NCI-H1105 treated with DMSO at 0.1 percent for 48 hours (cell line): ENCODE measurements at places on chromosomes 3 and 15.

- DNase-seq, result peak; percentile 62
Measured at GRCh38 chr3:161409069-161409468, 37.8 kb upstream of the SPTSSB start.

GRCh38 chr3:82293867-82294266 is 532.4 kb upstream of the GBE1 start:
- no peak for DNase-seq

- DNase-seq, result no peak
Measured at GRCh38 chr3:43624619-43625305, 3.0 kb upstream of the ANO10 start.

GRCh38 chr15:67413770-67414390 is 107.1 kb upstream of the C15orf61 start:
- DNase-seq, result no peak

- DNase-seq, result peak; percentile 26
Measured at GRCh38 chr15:66751579-66751978, 49.5 kb downstream of the SMAD6 start.

DNA sequence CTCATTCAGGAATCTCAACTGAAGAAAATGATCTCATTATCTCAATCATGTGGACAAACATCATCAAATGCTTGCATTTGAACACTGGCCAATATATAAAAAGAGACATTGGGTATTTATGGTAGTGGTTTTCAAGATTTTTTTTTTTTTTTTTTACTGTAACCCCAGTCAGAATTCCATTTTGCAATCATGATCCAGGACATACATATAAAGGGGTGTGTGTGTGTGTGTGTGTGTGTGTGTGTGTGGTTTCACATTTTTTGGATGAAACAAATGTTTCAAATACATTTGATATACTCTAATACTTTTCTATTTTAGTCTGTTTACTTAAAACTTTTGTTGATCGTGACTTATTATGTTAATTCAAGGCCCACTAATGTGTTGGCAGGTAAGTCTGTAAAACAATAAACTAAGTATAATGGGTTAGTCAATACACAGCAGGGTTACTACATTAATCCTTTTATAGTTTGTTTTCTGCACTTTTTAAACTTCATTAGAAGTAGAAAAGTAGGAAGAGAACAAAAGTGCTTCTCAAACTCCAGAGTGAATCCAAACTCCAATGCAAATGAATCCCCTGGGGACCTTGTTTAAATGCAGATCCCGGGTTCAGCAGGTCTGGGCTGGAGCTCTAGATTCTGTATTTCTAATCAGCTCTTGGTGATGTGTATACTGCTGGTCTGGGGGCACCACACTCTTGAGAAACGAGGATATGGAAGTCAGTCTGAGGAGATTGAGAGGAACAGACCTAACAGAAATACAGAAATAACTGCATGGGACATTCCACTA is 17.6 kb downstream of the THRB start:
- DNase-seq, result peak; percentile 16

DNA sequence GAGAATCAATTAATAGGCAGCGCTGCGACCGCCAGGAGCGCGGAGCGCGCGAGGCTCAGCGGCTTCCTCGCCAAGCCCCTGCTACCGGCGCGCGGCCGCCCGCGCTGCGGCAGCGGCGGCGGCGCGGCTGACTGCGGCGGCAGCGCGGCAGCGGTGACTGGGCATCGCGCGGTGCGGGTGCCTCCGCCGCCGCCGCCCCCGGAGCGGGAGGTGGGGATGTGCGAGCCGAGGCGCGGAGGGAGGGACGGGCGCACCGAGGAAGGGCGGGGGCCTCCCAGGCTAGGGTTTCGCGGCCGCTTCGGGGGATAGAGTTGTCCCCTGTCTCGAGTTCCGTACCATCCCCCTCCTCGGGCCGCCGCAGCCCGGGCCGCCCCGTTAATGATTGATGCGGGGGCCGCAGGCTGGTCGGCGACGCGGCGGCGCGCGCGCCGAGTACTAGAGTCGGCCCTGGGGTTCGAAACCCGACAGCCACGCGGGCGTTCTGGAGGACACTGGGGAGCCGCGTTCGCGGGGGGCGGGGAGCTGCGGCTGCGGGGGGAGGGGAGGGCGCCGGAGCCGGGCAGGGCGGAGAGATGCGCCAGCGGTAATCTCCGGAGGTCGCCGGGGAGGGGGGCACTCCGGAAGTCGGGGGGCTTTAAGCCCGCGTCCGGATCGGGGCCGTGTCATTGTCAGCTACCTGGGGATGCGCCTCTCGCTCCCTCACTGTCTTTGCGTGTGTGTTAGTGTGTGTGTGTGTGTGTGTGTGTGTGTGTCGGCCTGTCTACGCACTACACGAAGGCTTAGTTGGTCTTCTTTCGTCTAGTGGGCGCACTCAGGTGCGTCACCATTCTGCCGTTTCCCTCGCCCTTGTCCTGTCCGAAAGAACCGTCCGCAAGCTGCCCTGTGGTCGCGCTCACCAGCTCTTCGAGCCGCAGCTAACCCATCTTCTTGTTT is at the start of gene PAQR9:
PAQR9 (minus strand) TSS at position 159 of the 933 bp plus-strand sequence. CDS start 338 bp downstream, outside the sequence.
- DNase-seq, result peak; percentile 82

GRCh38 chr3:114293838-114294535 is at the start of gene TIGIT:
TSS of gene TIGIT (plus strand) at chr3:114294028. CDS start at chr3:114294062, 34 bp downstream.
- DNase-seq, result no peak

- no peak for DNase-seq
Measured at GRCh38 chr3:158701420-158702065, 29.1 kb upstream of the LXN start.

DNA sequence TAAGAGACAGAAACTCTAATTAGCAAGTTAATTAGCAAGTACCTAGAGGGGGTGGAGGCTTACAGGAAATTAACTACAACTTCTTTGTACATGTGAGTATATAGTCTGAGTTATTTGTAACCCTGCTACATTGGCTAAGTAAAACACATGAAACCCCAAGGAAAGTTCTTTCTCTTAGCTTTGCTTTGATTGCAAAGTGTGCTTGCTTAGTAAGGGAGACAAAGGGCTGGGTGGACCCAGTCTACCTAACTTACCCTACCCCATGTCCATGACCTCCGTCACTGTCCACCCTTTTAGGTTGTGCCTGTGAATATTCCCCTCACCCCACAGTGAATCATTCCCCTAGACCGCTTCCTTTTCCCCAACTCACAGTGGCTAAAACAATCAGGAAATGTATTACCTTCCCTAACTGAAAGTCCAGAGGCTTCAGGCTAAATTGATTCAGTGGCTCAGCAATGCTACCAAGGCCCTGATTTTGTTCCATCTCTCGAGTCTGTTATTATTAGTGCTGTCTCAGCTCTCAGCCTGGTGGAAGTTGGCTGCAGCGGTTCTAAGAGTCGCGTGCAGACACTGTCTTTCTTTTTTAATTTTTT is 31.1 kb upstream of the RYR3 start:
- DNase-seq, result no peak

DNA sequence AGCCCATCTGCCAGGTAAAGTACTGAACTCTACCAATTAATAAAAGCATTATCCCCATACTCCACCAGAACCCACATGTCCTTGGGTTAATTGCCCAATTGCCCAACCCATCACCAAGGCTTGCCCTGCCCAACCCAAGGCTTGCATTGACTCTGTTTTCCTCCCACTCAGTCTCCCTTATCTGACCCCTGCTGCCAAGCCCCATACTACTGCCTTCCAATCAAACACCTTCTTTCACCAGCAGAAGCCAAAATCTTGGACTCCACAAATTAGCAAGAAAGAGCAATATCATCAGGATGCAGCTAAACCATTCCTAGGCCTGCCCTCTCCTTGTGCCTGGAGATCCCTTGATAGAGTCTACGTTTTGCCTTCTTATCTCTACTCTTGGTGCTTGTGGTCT is 602.9 kb downstream of the NTRK3 start:
- no peak for DNase-seq

- no peak for DNase-seq
Measured at GRCh38 chr3:114650808-114651207, 357.0 kb downstream of the TIGIT start.

GRCh38 chr15:65413760-65414144 is 9.0 kb downstream of the IGDCC4 start:
- DNase-seq, result no peak

- DNase-seq, result no peak
Measured at GRCh38 chr15:39625856-39626255, 45.0 kb downstream of the THBS1 start.

DNA sequence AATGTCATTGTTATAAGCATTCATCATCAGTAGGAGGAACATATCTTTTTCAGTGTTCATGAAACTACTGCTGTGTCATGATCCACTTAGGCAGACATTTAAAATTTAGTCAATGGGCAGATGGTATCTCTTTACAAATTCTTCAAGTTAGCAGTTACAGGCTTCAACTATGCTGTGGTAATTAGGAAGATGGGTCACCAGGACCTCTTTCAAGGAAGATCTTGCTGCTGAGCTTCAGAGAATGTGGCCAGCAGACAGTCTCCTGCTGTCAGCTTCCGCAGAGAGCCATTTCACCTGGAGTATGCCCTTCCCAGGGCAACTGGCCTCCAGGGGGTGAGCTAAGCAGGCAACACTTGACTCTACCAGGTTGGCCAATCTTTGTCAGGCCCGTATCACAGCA is 19.4 kb downstream of the IFT57 start:
- no peak for DNase-seq

GRCh38 chr3:142888481-142889211 is at the start of gene PCOLCE2:
TSS of gene PCOLCE2 (minus strand) at chr3:142889083. CDS start at chr3:142888896, 187 bp downstream.
- DNase-seq, result peak; percentile 81

- DNase-seq, result no peak
Measured at GRCh38 chr3:4888913-4889846, 90.1 kb upstream of the BHLHE40 start.

DNA sequence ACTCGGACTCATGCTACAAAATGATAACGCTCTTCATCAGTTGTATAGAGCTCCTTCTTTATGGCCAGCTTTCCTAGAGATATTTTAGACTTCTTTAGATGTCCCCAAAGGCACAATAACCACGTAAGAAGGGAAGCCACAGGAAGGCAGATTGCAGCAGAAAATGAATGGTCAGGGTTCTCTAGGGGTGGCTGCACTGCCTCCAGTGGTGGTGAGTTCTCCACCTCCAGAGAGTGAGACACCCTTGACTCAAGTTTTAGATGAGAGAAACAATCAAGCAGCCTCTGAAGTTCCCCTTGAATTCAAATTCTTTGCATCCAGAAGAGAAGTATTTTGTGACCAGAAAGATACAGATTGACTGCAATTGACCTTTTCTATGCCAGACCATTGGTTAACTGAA is 191.5 kb downstream of the TP63 start:
- no peak for DNase-seq

GRCh38 chr15:80234883-80235282 is 17.1 kb downstream of the CTXND1 start:
- DNase-seq, result no peak

DNA sequence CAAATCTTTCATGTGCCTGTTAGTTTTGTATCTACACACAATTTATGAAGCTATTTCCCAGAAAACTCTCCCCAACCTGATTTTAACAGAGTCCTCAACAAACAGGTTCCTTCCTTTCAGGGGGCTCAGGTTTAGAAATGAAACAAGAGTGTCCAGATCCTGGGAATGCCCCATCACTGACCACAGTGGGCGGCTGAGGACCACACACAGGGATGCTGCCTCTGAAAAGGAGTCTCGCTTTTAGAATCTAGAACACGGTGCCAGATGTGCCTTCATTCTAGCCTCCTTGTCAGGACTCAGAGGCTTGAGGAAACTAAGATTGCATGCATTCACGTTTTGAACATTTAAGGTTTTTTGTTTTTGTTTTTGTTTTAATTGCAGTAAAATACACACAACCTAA is 115.0 kb downstream of the FOXB1 start:
- DNase-seq, result no peak

- DNase-seq, result no peak
Measured at GRCh38 chr3:152557302-152557999, 277.5 kb upstream of the P2RY1 start.

DNA sequence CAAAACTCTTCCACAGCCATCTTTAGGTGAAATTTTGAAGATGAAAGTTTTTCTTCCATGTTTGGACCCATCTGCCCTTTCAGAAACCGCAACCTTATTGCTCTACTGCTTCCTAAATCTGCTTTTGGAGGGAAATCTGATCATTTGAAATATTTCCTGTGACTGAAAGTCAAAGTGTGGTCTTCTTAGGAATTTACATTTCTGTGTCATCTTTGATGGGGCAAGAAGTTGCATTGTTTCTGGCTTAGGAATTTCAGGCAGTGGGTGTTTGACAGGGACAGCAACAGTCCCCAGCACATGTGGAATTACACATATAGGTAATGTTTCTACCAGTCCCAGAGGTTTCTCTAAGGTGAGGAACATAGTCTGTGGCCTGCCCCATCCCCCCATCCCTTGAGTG is 5.3 kb upstream of the TYRO3 start:
- no peak for DNase-seq

DNA sequence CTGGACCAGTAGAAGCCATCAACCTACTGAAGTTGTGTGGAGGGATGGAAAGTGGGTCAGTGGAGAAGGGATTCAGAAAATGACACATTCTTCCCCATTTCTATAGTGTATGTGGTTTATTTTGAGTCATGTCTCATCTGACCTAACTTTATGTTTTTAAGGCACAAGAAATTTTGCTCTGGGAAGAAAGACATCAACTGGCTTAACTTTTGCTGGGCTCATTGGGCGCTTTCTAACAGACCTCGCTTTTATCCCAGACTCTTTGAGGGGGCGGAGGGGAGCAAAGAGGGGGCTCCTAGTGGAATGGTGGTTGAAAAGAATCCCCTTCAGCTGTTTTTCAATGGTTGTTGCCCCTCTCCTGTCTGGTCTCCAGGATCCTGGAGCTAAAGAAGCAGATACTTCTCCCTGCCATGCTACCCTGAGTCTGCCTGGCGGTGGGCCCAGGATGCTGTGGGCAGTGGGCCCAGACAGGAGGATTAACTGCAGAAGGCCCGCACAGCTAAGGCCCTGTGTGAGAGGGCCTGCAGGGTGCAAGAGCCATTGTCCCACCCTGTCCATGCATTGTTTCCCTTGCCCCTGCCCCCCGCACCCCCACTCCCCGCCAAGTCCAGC is 14.5 kb downstream of the CSRNP1 start:
- no peak for DNase-seq

DNA sequence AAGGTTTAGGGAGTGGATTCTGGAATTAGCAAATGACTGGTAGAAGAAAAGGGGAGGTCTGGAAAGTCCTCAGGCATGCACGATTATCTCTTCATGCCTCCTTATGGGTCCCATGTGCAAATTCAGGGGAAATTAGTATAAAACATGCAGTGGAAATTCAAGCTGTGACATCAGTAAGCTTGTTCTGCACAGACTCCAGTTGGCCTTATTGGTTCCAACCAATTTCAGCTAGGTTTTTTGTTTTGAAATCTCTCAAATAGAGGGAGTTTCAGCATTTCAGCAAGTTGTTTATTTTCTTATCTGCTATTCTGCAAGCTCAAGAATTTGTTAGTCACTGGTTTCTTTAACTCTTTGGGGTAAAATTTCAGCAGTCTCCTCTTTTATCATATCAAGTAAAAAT is 774 bp upstream of the TMCO5A start:
- DNase-seq, result no peak

GRCh38 chr3:151306168-151306810 is 10.3 kb downstream of the GPR87 start:
- DNase-seq, result no peak

DNA sequence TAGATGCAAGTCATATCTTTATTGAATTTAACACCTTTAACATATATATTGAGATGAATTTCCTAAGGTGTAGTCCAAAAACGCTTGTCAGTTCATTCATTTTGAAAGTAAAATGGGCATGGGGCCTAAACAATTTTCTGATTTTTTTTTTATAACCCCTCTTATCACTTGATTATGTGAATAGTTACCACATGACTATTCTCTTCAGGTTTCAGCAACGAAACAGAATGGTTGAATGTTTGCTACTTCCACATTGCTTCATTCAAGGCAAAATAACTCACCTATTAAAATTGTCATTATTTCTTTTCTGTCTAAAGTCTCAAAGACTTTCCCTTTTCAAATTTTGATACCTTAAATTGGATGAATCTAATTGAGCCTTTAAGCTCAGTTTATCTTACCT is 96.4 kb downstream of the MBNL1 start:
- no peak for DNase-seq
